ENCODE measurements at places on chromosomes 12 and 14.

DNA sequence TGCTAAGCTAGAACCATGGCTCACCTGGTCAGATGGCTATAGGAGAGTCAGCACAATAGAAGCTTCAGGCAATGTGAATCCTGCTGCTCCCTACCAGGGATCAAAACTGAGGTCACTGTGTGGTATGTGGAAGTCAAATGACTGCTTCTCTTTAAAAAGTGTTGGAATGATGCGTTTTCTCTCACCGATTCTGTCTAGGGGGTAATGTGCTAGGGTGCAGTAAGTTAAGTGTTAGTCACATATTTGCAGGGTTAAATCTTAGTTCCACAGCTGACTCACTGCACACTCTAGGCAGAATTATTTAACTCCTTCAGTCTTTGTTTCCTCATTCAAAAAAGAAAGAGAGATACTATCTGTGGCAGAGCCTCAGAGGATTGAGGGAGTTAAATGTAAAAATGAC, 696.6 kb downstream of the DIO2 start:
- DNase-seq: no peak

GRCh38 chr14:104106471-104106991, 21.0 kb downstream of the ASPG start:
- DNase-seq: no peak

- no peak for DNase-seq
Observed at GRCh38 chr14:22296722-22297121, 292.3 kb downstream of the DAD1 start.

DNA sequence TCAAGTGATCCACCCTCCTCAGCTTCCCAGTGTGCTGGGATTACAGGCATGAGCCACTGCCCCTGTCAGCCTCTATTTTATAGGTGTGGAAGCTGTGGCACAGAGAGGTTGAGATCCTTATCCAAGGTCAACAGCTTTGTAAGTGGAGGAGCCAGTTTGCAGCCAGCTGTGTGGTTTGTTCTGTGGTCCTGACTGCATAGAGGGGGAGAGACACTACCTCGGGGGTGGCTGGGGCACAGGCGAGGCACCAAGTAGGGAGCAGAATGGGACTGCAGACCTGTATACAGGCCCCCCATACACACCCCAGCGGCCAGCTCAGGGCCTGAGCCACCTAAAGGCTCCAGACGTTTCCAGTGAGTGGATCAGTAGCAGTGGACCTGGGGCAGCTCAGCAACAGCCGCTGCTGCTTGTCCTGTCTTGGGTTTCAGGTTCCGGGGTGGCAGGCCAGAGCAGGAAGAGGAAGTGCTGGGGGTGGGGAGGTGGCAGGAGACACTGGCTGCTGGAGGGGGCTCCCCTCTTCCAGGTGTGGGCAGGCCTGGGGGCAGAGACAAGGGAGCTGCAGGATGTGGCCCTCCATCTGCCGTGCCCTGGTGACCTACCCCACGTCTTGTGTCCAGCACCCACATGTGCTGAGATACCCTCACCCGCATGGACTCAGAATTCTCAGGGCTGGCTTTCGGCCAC, 11.0 kb downstream of the ORAI1 start:
- DNase-seq: no peak

- DNase-seq: peak; percentile 30
Observed at GRCh38 chr14:55699131-55700057, 119.4 kb downstream of the KTN1 start.

DNA sequence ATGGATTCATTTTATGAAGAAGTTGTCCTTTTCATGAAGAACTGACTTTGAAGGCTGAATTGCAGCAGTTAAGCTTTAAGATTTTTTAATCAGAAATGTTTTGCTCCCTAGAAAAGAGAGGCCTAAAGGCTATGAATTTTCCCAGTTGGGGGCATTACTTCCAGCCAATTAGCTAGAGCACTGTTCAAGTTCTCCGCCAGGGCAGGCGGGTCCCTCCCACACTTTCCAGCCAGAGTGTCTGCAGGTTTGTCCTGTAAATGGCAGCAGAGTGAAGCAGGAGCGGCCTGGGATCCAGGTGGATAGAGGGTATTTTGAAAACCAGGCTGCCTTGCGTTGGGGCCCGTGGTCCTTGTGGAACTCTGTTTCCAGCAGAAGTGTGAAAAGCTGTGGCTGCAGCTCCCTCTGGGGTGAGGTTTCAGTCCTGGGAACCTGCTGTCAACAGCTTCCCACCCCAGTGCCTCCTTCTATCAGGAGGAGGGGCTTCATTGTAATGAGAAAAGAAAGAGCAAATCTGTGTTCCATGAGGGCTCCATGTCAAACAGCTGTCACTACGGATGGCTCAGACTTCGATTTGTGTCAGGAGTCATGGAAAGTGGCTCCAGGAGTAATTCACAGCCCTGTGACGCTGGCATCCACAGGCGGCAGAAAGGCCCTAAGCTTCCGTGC, 210.7 kb upstream of the TMEM132C start:
- no peak for DNase-seq

GRCh38 chr12:18165422-18165871, 75.5 kb upstream of the RERGL start:
- no peak for DNase-seq

DNA sequence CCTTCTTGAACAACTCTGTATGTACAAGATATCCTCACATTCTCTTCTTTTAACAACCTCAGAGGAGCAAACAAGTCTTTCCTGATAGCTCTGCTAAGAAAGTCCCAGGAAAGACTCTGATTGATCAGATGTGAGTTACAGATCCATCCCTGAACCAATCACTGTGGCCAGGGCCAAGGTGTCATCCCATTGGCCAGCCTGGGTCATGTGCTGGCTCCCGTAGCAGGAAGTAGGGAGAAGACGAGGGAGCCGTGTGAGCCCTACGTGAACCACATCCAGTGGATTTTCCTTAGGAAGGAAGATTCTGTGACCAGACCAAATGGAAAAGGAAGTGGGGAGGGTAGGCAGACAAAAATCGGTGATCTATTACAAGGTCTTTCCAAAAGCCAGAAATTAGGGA, 5.6 kb downstream of the P2RX7 start:
- DNase-seq: no peak

GRCh38 chr14:92577321-92577742, 63.8 kb downstream of the RIN3 start:
- no peak for DNase-seq

GRCh38 chr12:41361738-41362137, 173.6 kb downstream of the PDZRN4 start:
- no peak for DNase-seq

DNA sequence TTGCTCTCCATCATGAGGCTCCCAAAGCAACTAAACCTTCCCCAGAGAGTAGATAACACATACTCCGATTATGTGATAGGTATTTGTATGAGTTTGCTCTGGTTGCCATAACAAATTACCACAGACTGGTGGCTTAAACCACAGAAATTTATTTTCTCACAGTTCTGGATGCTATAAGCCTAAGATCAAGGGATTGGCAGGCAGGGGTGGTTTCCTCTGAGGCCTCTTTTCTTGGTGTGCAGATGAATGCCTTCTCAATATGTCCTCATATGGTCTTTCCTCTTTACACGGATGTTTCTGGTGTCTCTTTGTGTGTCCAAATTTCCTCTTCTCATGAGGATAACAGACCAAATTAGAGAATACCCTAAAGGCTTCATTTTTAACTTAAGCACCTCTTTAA, 285.8 kb upstream of the GRIP1 start:
- DNase-seq: no peak

DNA sequence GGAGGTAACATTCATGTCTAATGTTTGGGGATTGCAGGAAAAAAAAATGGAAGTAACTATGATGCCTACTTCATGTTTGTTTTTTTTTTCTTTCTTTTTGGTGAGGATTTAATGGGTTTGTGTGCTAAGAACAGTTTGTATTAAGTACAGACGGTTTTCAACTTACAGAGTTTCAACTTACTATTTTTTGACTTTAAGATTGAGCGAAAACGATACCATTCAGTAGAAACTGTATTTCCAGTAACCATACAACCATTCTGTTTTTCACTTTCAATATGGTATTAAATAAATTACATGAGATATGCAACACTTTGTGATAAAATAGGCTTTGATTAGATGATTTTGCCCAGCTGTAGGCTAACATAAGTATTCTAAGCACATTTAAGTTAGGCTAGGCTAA, 10.4 kb downstream of the TECPR2 start:
- DNase-seq: no peak

GRCh38 chr14:71022939-71023338, 115.7 kb downstream of the PCNX1 start:
- no peak for DNase-seq

GRCh38 chr14:32710731-32711680, 227.7 kb upstream of the NPAS3 start:
- DNase-seq: peak; percentile 51

DNA sequence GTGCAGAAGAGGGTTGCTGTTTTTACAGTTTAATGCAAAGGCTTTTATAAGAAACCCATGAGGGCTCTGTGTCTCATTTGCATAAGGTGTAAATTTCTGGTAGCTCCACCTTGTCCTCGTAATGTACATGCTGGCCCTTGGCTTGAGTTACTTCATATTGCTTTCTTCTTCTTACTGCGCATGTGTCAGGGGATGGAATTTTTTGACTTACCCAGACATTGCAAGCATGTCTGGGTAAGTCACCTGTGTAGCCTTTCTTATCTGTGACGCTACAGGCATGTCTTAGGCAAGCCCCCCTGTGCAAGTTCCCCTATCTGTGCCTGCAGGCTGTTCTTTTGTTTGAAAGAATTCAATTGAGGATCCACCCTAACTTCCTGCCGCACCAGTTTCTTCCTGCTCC, 274.2 kb downstream of the ETNK1 start:
- no peak for DNase-seq

DNA sequence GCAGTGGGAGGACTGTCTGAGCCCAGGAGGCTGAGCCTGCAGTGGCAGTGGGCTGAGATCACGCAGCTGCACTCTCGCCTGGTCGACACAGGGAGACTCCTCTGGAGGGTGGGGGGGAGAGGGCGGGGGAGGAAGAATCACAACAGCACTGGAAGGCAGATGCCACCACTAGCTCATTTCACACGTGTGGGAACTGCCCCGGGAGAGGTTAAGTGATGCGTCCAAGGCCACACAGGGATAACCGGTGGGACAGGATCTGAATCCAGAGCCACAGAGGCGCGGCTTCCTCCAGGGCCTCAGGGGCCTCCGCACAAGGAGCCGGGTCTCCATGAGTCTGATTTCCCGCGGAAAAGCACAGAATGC, 20.8 kb downstream of the STX2 start:
- DNase-seq: no peak

DNA sequence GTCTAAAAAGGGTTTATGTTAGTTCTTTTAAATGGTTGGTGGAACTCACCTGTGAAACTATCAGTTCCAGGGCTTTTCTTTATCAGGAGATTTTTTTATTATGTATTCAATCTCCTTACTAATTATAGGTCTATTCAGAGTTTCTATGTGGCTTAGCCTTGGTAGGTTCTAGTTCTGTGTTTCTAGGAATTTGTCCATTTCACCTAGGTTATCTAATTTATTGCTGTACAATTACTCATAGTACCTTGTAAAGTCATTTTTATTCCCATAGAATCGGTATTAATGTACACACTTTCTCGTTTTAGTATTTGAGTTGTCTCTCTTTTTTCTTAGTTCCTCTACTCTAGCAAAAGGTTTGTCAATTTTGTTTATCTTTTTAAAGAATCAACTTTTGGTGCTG, 59.0 kb downstream of the BORCS5 start:
- no peak for DNase-seq

DNA sequence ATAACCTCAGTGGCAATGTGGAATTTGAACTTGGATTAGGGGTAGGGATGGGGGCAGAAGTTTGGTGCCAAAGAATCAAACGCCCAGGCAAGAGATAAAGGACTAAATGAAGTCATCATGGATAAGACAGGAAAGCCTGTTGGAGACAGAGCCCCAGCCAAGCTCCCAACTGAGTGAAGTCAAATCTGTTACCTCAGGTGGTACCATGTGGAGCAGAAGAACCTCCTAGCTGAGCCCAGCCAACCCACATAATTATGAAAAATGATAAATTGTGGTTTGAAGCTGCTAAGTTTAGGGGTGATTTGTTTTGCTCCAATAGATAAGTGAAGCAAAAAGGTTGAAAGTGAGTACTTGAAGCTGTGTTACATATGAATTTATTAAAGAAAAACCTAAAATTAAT, 66.1 kb downstream of the SMOC1 start:
- no peak for DNase-seq

- DNase-seq: no peak
Observed at GRCh38 chr12:178829-179109, 35.2 kb downstream of the SLC6A12 start.

DNA sequence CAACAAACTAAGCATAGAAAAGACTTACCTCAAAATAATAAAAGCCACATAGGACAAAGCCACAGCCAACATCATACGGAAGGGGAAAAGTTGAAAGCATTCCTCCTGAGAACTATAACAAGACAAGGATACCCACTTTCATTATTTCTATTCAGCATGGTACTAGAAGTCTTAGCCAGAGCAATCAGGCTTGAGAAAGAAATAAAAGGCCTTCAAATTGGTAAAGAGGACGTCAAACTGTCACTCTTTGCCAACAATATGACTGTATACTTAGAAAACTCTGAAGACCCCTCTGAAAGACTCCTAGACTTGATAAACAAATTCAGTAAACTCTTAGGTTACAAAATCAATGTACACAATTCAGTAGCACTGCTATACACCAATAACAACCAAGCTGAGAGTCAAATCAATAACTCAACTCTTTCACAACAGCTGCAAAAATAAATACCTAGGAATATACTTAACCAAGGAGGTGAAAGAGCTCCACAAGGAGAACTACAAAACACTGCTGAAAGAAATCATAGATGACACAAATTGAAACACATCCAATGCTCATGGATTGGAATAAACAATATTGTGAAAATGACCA, 11.6 kb upstream of the CLEC1A start:
- DNase-seq: no peak

DNA sequence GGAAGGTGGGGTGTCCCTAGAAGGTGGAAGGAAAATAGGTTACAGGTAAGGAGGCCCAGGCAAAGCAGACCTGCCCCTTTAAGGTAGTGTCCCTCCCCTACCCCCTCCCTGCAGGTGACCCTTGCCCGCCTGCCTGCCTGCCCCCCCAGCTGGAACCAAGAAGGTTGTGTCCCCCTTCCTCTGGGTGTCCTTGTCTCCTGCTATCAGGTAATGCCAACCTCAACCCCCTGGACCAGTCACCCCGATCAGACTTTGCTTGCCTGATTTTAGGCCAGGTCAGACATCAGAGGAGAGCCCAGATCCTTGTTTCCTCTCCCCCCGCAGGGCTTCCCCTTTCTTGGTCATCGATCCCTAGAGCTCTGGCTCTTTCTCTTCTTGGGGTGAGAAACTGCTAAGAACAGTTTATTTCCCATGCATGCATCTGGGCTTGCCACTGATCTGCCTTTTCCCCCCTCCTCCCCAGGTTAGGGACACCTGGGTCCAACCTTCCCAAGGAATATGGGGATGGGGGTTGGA, at the start of gene SLC39A5:
TSS of gene SLC39A5 (plus strand) at position 136 of the 516 bp plus-strand sequence. CDS start 1,224 bp downstream, outside the sequence.
- DNase-seq: no peak

DNA sequence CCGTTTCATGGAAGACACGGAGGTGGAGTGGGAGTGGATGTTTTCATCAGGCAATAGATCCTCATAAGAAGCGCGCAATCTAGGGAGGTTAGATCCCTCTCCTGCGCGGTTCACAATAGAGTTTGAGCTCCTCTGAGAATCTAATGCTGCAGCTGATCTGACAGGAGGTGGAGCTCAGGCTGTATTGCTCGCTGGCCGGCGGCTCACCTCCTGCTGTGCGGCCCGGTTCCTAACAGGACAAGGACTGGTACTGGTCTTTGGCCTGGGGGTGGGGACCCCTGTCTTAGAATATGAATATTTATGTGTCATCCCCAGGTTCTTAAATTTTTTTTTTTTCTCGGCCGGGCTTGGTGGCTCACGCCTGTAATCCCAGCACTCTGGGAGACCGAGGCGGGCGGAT, 36.7 kb downstream of the PRICKLE1 start:
- no peak for DNase-seq

Data from endothelial cell of umbilical vein (primary cell).